ENCODE measurements at places on chromosomes 13 and 19. TPM values are rescaled to one million over a fixed set of nuclear protein-coding genes. Genes with fewer than 3 reads are reported as not detected.

Gene ZNF844
- 8.6 TPM for total RNA-seq

Gene SLC10A2
- not detected for total RNA-seq

Gene SLITRK5
- 0.08 TPM for total RNA-seq

Gene GJB6
- 6.3 TPM for total RNA-seq

Gene PTH2
- not detected for total RNA-seq

Gene MYO9B
- total RNA-seq: 79.4 TPM

Gene CLEC17A
- total RNA-seq: not detected

Gene ERFL
- 0.18 TPM for total RNA-seq

Gene KLK7
- total RNA-seq: not detected

Gene FBN3
- total RNA-seq: 0.10 TPM

All from Panc1 (cell line).